ENCODE measurements at places on chromosomes 1 and 21.

DNA sequence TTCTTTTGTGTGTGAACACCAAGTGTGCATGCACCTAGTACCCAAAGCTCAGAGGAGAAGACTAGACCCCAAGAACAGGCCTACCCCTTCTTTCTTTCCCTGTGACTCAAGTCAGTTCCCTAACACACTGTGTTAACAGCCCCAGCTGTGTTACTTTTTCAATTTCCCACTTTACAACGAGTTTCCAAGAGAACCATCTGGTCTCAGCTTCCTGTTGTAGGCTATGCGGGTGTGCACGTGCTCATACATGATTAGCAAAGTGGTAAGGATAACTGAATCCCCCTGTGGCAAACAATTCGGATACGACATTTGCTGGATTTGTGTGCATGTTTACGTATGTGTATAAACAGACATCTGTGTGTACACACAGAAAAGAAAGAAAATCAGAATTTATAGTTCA lies 17.9 kb downstream of the IFNAR2 start:
- no peak for DNase-seq

DNA sequence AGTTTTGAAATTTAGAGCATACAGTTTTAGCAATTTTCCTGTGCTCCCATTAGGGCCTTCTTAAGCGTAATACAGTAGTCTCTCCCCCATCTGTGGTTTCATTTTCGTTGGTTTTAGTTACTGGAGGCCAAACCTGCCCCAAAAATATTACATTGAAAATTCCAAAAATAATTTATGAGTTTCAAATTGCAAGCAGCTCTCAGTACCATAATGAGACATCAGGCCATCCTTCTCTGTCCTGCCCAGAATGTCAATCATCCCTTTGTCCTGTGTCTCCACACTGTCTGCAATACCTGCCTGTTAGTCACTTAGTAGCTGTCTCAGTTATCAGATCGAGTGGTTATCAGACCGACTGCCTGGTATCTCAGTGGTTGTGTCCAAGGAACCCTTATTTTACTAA lies 45.4 kb downstream of the ADSS2 start:
- DNase-seq = no peak

- DNase-seq = no peak
Measured at GRCh38 chr1:209059376-209059775, 524.1 kb upstream of the CAMK1G start.

DNA sequence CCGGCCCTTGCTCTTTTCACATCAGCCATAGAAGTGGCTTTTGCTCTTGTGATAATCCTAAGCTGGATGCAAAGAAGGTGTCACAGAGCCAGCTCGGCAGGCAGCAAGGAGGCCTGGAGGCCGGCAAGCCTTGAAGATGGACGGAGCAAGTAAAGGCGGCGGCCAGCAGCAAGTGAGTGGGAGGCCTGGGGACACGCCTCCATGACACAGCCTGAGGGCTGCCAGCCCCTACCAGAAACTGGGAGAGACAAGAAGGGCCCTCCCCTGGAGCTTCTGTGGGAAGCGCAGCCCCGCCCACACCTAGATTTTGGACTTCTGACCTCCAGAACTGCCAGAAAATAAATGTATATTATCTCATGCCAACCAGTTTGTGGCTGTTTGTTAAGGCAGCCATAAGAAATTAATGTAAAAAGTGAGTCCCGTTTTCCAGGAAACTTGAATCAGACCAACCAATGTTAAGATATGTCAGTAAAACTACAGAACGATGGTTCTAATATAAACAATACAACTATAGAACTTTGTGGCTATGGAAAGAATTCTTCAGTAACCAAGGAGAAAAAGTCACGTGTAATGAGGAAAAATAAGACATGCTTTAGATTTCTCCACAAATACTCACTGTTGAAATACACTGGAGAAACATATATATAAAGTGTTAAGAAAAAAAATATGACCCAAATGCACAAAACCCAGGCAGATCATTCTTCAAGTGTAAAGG lies 49.9 kb downstream of the BACE2 start:
- DNase-seq = no peak

- DNase-seq = no peak
Measured at GRCh38 chr1:73604739-73605138, 593.2 kb downstream of the LRRIQ3 start.

GRCh38 chr21:37940691-37941090 lies 24.4 kb upstream of the KCNJ6 start:
- DNase-seq = no peak
